Urothelium cell line (cell line): ENCODE measurements at places on chromosomes 4 and X.

- no peak for DNase-seq
These were observed 61.7 kb upstream of the CT45A1 start for GRCh38 chrX:135651647-135652295.

DNA sequence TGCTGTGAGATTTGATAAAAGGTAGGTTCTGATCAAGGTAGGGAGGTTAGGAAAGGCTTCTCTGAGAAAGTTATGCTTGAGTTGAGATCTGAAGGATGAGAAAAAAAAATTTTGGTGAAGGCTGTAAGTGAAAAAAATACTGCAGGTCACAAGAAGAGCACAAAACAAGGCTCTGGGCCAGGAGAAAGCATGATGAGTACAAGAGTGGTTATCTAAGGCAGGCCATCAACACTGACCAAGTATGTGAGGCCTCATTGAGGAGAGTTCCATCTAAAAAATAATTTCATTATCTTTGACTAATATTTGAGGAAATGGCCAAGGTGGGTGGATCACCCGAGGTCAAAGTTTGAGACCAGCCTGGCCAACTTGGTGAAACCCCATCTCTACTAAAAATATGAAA lies 71.6 kb upstream of the SLC4A4 start:
- no peak for DNase-seq

GRCh38 chr4:13484749-13485221 lies 645 bp upstream of the RAB28 start:
- DNase-seq, result no peak

DNA sequence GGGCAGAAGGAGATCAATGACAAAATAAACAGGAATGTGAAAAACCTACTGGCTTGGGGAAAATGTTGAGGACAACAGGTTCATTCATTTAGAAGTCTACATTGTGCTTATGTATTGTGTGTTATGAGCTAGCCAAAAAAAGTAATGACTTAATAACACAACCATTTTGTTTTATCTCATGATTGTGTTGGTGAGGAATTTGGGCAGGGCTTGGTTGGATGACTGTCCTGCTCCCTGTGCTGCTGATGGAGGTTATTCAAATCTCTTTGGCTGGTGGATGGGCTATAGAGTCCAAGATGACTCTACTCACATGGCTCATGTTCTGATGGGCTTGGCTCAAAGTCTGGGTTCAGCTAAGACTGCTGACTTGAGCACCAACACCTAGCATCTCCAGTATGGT lies 116.3 kb downstream of the HS3ST1 start:
- peak; percentile 41 for DNase-seq

DNA sequence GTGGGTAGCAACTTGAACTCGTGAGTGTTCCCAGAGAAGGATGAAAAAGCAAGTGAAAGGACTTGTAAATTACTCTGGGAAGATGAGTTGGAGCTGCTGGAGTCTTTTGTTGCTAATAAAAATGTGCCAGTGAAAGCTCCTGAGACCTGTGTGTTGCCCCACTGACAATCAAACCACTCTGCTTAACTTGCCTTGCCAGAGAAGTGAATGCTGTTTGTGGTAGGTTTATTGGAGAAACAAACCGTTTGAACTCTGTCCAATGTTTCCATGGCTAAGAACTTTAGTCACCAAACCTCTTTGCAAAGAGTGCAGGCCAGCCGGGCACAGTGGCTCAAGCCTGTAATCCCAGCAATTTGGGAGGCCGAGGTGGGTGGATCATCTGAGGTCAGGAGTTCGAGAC lies 586.9 kb downstream of the PCDH7 start:
- DNase-seq, result no peak
